HTR-8/SVneo (cell line): ENCODE measurements at places on chromosomes 4 and X.

- no peak for DNase-seq
Observed at GRCh38 chr4:67083496-67083895, 461.8 kb downstream of the CENPC start.

- peak; percentile 12 for DNase-seq
Observed at GRCh38 chr4:167290678-167291077, 56.4 kb upstream of the SPOCK3 start.

GRCh38 chr4:23039818-23040217 lies 347.1 kb downstream of the GBA3 start:
- DNase-seq = no peak

- no peak for DNase-seq
Observed at GRCh38 chrX:15236146-15236545, 33.7 kb downstream of the ASB9 start.

- no peak for DNase-seq
Observed at GRCh38 chrX:19097553-19098283, 24.6 kb downstream of the ADGRG2 start.

DNA sequence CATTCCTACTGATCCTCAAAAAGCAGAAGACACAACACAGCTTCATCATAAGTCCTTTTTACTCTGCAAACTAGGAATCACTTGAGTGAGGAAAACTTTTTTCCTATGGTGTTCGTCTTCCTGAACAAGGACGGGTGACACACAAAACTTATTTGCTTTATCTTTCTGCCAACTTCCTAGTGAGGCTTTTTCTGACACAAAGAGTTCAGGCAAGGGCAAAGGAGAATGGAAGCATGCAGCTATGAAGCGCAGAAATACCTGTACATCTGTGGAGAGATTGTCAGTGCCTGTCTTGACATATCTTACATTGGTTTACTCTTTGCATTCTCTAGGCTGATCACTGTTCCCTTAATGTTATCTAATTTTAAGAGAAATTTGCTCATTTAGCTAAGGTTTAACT lies 548.0 kb upstream of the IGFBP7 start:
- no peak for DNase-seq

GRCh38 chr4:181701214-181701613 lies 542.0 kb upstream of the TENM3 start:
- no peak for DNase-seq

GRCh38 chr4:151439320-151439719 lies 30.3 kb downstream of the FHIP1A start:
- no peak for DNase-seq
